ENCODE measurements at places on chromosomes 3 and 15.

DNA sequence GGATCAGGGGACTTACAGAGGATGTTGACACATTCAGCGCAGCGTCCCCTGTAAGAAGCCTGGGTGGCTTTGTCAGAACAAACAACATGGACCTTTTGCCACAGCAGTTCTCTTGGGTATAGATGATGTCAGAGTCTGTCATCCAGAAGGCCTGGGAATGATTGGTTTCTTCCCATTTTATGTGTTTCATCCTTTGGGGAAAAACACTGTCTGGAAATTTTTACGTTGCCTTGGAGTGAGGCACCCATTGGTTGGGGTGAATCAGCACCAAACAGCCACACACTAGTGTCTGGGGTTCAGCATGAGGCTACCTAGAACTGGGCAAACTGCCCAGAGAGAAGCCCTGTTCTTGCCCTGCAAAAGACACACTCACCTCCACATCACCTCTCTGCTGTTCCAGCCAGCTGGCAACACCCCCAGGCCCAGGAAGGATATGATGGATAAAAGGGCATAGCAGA is 123.0 kb downstream of the FAM43A start:
- peak; percentile 81 for DNase-seq

DNA sequence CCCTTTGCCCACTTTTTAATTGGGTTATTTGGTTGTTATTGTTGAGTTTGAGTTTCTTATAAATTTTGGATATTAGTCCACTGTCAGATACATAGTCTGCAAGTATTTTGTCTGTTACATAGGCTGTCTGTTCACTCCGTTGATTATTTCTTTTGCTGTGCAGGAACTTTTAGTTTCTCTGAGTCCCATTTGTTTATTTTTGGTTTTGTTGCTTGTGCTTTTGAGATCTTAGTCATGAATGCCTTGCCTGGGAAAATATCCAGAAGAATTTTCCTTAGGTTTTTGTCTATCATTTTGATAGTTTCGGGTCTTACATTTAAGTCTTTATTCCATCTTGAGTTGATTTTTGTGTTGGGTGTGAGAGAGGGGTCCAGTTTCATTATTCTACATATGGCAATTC is 254.5 kb downstream of the NLGN1 start:
- no peak for DNase-seq

DNA sequence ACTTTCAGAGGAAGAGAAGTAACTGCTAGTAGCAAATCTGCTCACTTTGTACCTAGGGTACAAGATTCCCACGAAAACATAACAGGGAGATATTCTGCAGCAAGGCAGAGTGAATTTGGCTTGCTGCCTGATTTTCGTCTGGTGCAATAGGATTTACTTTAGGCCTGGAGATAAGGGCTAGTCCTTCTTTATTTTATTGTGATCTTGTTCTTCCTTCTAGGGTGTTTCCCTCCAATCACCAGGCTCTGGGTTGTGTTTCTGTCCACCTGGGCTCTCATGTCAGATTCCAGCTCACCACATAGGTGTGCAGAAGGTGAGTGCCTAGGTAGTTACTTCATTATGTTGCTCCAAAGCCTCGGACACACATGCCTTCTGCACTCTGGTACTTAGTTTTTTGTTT is 211.8 kb upstream of the RGMA start:
- no peak for DNase-seq

GRCh38 chr3:53792866-53793265 is 53.4 kb downstream of the CHDH start:
- no peak for DNase-seq

GRCh38 chr15:47485419-47485818 is 231.9 kb upstream of the SEMA6D start:
- DNase-seq: no peak

DNA sequence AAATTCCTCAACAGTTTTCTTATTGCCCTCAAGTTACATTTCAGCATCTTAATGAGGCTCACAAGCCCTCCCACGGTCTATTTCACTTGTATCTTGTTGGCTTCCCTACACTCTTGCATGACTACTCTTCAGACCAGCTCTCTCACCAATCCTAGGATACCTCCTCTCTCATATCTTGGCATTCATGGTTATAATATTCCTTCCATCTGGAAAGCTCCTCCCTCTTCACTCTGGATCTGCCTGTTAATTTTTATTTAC is 8.5 kb upstream of the CCDC80 start:
- peak; percentile 96 for DNase-seq

DNA sequence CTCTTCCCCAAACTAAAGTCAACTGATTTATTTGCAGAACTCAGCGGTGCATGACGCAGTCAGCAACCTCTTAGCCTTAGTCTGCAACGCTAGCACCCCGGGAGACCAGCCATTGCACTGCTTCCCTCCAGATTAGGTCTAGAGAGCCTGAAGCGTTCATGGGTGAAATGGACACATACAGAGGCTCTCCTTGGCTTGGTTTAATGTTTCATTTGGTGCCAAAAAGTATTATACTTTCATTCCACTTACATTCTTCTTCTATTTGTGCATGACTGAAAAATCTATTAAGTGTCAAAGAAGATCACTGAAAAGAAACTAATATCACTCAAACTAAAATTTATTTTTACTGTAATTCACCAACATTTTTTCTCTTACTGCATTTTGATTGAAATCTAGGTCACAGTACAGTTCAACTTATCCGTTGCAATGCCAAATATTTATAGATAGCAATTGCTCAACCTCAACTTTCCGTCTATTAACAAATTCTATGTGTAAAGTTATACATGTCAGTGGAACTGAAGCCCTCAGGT is 116.2 kb downstream of the ROBO1 start:
- DNase-seq: peak; percentile 63

DNA sequence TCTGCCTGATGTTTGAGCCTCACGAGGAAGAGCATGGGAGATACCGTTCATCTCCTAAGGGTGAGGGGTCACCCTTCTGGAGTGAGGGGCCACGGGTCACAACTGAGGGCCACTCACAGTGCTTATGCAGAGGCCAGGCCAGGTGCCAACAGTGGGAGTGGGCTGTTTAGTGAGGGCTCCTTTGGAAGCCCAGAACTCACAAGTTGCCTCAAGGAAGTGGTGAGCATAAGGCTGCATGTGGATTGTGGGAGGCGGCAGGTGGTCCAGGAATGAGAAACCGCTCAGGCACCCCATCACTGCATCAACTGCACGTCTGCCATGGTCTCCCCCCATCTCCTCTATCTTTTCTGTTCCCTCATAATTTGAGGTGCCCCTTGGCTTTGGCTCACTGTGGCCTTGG is 26.5 kb downstream of the SPSB4 start:
- no peak for DNase-seq

DNA sequence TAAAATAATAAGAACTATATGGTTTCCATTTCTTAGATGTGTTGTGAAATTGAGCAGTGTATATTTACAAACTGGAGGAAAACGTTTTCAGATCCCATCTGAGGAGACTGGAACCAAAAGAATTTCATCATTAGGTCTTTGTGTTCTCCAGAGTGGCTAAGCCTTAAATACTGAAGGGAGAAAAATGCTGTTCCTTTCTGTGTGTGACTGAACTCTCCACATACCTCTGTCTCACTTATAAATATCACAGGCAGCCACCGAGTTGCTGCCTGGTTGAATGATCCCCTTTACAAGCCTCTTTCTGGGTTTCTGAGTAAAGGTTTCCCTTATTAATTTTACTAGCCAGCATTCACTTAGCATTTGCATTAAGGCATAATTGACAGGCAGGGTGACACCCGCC is 913.9 kb upstream of the NR2F2 start:
- no peak for DNase-seq

- DNase-seq: no peak
These were observed 408.5 kb downstream of the ERC2 start for GRCh38 chr3:56059731-56060130.

GRCh38 chr15:43702174-43702573 is 8.5 kb downstream of the CKMT1A start:
- DNase-seq: no peak

- no peak for DNase-seq
These were observed 104.2 kb upstream of the PFN2 start for GRCh38 chr3:150074697-150075416.

DNA sequence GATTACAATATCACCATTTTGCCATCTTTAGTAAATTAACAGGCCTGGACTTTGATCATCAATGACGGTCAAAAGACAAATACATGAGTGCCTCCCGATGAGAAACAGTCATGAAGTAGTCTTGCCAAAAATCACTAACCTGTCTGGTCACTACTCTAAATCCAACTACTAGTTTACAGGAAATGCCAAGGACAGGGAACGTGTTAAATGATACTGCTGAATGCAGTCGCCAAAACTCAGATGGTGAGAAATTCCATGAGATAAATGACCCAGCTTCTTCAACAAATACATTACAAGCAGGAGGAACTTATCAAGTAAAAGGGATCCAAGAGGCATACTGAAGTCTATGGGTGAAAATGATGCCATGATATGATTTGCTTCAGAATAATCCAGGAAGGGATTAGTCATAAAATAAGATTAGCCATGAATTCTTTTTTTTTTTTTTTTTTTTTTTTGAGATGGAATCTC is 35.8 kb upstream of the ATP13A3 start:
- DNase-seq: peak; percentile 84

DNA sequence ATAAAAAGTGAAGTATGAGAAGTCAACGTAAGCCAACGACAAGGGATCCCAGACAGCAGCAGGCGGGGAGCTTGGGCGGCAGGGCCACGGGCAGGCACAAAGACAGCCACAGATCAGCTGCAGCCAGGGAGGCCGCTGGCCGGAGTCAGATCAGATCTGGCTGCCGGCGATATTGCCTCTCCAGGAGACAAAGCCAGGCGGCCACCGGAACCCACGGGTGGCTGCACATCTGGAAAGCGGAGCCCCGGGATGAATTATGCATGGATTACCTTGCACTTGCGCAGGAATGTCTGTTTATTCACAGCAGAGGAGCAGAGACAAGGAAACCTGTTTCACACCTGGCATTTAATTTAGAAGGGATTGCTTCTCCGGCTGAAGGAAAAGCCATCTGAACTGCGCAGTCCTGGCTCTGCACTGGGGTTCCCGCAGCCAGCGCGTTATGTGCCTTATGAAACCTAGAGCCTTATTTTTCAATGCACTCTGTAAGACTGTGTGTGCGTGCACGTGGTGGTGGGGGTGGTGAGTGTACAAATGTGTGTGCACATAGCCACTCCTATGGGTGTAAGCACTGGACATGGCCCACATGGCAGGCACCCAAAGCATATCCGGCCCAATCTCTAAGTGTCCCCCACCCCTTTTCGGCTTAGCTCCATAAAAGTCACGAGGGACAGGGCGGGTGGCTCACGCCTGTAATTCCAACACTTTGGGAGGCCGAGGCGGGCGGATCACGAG is 427.8 kb upstream of the MCTP2 start:
- peak; percentile 49 for DNase-seq

GRCh38 chr15:80605591-80606150 is 89.4 kb upstream of the ABHD17C start:
- no peak for DNase-seq

DNA sequence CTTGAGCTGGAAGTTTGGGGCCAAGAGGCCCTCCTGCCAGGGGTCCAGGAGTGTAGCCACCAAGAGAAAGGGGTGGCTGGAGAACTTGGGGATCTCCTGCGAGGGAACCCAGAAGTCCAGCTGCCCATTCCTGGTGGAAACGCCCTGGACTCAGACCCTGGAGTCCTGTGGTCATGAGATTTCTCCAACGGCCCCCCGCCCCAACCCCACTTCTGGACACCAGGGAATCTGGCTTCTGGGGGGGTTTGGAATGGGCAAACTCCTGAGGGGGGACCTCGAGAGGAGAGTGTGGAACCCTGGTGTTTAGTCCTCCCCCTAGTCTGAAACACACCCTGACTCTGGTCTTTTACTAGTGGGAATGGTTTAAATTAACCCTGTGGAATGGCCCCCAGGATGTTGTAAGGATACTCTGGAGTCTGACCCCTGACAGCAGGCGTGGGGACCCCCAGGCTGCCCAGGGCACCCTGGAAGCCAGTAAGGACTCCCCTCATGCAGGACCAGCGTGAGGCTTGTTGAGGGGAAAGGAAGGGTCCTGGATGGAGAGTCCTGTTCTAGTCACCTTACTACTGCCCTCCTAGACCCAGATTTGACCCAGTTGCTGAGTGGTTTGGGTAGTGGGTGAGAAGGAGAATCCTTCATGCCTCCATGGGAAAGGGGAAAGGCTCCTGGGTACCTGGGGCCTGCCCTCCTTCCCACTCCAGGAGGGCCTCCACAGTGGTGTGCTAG is 540 bp downstream of the KLHDC8B start:
- DNase-seq: no peak

GRCh38 chr3:117611211-117611610 is 901.6 kb downstream of the TUSC7 start:
- no peak for DNase-seq

- no peak for DNase-seq
These were observed 36.1 kb upstream of the ARHGEF26 start for GRCh38 chr3:154085071-154085470.

DNA sequence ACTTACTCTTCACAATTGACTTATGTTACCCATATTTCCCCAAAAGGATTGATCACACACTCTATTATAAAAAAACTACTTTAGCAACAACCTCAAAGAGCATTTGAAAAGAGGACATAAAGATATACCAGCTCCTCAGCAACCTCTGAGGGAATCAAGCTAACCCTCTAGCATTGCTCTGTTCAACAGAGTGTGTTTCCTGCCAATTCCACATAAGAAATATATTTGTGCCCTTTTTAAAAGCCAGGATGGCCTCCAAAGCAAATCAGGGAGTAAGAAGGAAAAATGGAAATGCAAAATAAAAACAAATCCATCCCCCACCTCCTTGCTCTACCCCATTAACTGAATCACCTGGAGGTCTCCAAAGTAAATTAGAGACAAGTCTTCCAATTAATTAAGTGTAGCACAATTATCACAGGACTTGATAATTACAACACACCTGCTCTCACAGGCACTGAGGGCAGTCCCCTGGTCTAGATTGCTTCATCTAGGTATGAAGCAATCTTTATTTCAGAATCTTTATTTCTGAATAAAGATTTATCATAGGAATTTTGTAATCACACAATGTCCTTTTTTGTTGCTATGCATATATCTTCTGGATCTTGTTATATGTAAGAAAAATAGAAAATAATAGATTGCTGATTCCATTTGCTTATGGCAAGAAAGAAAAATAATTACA is 34.8 kb downstream of the GPR176 start:
- DNase-seq: no peak
